Fibroblast of skin of right biceps (primary cell): ENCODE measurements at places on chromosomes 6 and 20.

GRCh38 chr20:2102585-2103460 lies 1.2 kb downstream of the STK35 start:
- peak; percentile 91 for DNase-seq

- DNase-seq: peak; percentile 26
Measured at GRCh38 chr6:90610751-90611542, 24.1 kb upstream of the MAP3K7 start.

DNA sequence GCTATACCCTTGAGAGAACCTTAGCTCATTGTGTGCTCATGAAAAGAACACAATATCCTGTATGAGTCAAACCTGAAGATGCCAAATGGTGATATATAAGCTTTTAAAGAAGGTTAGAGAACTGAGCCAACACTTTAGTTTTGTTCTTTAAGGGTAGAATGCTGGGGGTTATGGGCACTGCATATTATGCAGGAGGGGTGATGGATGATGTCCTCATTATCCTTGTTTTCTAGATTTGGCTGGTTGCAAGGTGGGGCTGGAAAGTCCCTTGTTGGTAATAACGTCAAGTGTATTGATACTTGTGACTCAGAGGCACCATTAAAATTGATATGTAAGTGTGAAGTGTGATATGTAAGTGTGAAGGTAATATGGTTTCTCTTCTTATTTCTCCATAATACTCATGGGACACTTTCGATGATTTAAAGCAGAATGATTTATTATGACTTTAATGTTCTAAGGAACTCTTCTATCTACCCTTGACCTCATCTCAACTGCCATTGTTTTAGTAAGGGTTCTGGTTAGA lies 113.7 kb upstream of the DTNBP1 start:
- no peak for DNase-seq

- DNase-seq: peak; percentile 76
Measured at GRCh38 chr20:20076297-20077065, 24.1 kb downstream of the CFAP61 start.

DNA sequence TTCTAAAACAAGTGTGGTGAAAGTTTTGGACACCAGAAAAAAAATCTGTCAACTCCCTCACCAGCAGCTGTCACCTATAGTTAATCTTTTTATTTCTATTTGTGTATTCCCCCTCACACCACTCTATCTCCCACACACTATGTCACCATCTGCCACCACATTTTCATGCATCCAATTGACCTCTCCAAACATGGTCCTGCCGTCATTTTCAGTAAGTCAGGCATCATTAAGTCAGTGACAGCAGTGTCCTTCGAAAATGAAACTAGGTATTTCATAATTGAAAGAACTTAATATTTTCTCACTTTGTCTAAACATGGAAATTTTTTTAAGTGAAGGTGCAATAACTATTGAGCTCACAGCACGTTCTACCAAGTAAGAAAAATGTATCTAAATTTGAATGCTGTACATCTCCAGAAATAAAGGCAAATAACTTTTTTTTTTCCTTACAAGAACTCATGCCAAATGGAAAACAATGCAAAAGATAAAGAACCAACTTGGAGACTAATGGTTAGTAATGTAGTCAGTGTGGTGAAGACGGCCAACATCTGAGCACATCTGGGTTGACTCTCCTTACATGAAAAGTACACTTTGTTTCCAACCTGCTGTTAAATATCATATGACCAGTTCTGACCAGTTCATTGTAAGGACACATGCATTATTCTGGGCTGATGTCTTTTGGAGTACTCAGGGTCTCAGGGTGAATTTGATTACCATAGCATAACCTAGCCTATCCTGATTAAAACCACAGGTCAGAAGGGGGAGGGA lies 623.3 kb upstream of the MANEA start:
- no peak for DNase-seq

GRCh38 chr20:5949943-5950270 lies 426 bp downstream of the TRMT6 start:
- no peak for DNase-seq

DNA sequence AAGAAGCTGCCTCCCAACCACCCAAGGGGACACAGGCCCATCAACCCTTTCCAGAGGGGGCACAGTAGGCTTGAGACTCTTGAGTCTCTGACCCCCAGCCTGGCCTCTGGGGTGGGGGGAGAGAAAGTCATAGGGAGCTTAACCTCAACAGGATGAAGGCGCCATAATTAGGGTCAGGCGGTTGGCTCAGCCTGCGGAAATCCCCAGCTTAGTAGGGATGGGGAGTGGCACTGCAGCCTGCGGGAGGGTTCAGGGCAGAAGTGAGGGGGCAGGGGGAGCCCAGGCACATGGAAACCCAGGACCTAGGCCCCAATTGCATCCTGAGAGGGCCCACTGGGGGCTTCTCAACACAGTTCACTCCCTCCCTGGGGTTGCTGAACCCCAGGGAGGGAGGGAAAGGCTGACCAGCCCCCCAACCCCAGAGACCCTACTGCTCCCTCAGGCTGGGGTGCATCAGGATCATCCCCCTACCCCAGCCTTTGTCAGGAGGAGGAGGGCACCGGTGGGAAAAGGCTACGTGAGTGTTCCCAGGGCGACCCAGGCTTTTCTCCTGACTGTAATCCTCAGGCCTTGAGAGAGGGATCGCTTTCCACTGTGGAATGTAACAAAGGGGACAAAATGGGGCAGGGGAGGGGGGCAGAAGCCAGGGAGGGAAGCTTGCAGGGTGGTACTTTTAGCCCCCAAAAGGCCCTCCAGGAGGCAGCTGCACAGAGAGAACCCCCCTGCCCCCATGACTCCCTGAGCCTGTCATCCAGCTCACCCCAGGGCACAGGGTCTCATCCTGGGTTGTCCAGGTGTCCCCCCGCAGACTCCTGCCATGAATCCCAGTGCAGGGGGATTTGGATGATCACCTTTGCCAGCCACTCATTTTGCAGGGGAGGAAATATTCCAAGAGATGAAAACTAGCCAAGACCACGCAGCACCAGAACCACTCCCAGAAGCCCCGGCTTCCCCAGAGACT lies 46.4 kb downstream of the MRPL14 start:
- no peak for DNase-seq

GRCh38 chr20:22456109-22456508 lies 128.3 kb downstream of the FOXA2 start:
- no peak for DNase-seq

DNA sequence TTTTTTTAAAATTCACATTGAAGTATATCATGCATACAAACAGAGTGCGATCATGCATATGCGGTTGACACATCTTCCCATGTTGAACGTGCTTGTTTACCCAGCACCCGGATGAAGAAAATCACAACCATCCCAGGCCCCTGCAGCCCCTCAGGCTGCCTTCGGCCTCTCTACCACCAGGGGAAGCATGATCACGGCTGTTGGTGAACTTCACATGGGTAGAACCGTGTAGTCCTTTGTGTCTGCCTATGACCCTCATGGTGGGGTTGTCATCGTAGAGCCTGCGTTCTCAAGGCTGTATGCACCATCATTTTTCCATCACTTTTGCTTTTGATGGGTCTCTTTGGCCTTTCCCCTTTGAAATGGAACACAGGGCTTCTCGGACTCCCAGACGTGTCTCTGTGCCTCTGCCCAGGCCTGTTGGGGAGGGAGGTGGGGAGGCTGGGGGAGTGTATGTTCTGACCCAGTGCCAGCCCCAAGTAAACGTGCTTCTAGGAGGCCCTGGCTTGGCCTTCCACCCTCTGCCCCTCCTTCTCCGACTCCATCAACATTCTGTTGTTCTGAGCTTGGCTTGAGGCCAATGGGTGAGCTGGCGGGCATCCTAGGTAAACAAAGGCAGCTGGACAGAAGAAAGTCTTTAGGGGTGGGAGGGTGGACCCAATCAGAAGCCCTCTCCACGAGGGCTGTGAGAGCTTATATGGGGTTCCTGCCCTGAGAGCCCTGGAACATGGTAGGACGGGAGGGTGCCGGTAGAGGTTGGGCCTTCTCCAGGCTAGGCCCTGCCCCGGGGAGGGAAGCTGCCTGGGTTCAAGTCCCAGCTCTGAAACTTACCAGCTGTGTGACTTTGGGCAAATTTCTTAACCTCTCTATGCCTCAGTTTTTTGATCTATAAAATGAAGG lies 39.7 kb downstream of the TGM2 start:
- no peak for DNase-seq

GRCh38 chr6:159646733-159647132 lies 46.3 kb downstream of the SOD2 start:
- peak; percentile 76 for DNase-seq

DNA sequence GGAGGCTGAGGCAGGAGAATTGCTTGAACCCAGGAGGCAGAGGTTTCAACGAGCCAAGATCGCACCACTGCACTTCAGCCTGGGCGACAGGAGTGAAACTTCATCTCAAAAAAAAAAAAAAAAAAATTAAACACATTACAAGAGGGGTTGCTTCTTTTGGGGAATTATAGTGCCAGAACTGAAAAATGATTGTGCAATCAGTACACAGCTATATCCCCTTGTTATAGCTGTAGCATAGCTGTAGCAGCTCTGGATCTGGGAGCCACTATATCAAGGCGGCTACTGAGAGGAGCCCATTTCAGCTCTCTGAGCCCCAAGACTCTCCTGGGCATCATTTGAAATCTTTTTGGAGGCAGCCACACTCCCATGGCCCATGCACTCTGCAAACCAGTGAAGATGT lies 334.3 kb downstream of the TFAP2A start:
- DNase-seq: no peak

DNA sequence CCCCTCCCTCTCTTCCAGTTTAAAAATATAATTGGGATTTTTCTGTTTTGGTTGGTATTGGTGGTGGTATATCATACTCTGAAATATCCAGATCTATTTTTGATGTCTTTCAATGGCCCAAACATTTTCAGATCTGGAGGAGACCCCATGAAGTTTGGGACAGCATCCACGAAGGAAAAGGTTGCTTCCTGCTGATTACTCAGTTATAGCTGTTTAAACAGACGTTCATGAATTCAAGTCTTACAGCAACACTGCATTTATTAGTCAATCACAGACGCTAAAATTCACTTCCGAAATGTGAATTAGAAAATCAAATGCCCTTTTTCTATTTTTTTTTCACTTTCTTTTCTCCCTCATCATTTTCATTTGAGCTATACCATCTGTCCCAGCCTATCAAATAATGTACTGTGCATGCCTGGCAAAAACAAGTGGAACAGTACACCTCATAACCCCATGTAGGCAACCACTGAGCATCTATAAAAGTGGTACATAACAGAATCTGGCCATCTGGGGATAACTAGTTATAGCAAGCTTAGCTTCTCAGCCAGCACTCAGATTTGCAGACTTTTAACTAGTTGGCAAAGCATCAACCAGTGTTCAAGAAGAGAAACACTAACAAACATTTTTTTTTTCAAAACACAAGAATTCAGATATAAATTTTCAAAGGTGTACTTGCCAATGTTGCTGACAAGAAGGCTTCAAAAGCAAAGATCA lies 124.5 kb downstream of the HIVEP2 start:
- DNase-seq: no peak

DNA sequence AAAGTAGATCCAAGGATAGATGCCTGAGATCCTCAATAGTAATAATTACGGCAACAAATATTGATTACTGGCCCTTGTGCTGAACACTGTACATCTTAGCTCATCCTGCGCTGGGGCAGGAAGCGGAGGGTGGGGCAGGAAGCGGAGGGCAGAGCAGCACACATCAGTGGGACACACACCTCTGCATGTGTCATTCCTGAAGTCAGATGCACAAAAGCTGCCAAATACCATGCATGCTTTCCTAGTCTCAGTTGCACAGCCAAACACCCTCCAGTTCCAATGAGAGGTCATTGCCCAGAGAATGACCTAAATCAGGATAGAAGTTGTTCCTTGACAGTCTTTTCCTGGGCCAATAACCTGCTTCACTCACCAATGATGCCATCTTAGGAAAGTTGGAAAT lies 74.4 kb upstream of the FOXC1 start:
- DNase-seq: peak; percentile 23

GRCh38 chr6:111173341-111173740 lies 86.0 kb downstream of the SLC16A10 start:
- no peak for DNase-seq

DNA sequence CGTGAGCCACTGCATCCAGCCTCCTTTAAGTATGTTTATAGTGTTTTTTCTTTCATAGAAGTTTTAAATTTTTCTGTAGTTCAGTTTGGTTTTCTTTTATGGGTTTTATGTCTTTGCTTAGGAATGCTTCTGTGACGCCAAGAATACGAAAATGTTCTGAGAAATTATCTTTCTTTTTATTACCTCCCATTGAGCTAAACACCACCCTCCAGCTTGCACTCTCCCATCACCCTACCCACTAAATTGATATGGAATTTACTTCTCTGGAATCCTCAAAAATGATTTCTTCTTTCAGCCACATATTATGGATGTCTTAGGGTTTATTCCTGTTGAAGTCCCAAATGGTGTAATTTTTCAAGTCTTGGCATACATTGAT lies 38.1 kb downstream of the JARID2 start:
- DNase-seq: peak; percentile 73
